Stimulated activated CD8-positive, alpha-beta memory T cell treated with anti-CD3 and anti-CD28 coated beads, Interleukin-7, amount 100 ng/mL, for 1 hour (primary cell): ENCODE measurements at places on chromosomes 12 and 14.
A peak's percentile ranks its signal among the peaks of the same experiment; 100 is the strongest.

DNA sequence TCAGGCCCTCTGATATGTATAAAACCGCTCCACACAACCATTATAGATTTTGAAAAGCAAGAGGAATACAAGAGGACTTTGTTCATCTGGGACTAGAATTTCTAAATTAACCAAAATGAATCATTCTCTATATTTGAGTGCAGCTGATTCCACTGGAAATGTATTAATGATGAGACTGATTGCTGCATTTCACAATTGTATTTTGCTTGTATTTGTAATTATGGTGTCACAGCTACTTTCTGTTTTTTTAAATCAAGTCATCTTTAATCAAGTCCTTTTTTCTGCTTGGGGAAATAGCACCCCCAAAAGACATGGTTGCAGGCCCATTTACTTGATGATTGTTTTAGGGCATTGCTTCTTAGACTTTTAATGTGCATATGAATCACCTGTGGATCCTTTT is 162.4 kb downstream of the KICS2 start:
- no peak for DNase-seq

GRCh38 chr14:53140585-53140984 is 12.5 kb downstream of the DDHD1 start:
- no peak for DNase-seq

DNA sequence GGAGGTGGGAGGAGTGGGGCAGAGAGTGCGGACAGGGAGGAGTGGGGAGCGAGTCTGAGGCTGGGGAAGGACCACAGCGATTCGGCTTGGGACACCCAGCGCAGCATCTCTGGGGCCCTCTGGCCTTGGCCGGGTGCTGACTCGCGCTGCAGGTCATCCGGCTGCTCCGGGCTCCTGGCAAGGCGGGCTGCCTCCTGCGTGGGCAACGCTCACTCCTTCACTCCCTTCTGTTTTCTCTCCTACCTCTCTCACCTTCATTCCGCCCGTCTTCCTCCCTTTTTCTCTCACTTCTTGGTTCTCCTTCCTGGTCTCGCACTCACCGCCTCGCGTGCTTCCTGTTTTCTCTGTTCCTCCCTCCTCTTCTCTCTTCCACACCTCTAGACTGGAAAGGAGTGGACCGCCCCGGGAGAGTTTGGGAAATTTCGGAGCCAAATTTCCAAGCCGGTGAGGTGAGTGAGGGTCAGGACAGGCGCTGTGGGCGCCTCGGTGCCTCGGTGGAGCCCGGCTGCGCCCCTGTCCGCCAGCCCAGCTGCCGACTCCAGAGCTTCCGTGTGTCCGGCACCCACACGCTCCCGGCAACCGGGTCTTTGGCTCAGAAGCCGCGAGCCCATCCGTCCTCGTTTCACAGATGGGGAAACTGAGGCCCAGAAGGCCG is 86.7 kb downstream of the B4GALNT3 start:
- no peak for DNase-seq

GRCh38 chr14:72546344-72547016 is 347.4 kb downstream of the DPF3 start:
- DNase-seq, result no peak

GRCh38 chr14:104072586-104072985 is 12.9 kb upstream of the ASPG start:
- DNase-seq, result no peak

DNA sequence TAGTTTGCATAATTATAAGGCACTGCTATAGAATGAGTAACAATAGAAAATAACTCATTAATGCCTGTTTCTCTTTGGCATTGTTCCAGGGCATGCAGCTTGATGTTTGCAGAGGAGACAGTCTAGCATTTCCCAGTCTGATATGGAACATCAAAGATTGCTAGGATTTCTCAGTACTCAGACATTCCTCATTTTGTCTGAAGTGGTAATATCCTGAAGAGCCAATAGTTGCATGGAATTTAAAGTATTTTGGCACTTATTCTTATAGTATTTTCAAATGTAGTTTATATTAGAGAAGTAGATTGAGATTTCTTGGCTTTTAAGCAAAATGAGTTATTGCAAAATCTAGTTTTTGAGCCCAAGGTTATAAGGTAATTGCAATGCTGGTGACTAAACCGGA is 337.3 kb upstream of the E2F7 start:
- DNase-seq, result no peak

GRCh38 chr14:50001999-50002925 is 109.4 kb downstream of the ARF6 start:
- peak; percentile 43 for DNase-seq

DNA sequence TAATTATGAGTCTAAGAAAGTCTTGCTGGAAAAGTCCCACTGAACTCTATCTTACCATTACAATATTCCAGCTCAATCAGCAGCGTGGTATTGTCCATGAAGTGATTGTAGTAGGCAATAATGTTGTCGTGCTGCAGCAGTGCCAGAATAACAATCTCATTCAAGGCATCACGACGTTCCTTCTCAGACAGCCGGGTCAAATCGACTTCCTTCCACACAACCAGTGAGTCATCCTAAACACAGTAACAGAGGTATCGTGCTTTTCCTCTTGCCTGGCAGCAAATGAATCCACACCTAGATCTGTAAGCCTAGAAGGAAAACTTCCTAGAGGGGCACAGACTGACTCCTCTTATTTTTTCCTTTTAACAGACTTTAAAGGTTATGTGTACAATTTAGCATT is 2.9 kb downstream of the NEK9 start:
- no peak for DNase-seq

DNA sequence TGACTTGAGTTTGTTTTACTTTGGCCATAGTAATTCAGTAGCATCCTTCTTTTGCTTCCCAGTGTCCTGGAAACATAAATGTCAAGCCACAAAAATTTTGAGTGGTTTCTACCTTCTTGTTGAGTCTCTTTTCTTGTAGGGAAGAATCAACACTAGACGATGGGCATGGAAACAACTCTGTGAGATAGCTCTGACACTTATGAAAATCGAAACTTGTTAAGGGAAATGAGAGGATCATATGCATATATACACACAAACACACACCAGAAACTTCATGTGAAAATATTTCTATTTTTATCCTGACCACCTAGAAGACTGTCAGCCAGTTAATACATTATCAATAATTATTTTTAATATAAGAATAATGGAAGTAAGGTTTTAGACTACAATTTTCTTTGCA is 1247.3 kb upstream of the FLRT2 start:
- no peak for DNase-seq

DNA sequence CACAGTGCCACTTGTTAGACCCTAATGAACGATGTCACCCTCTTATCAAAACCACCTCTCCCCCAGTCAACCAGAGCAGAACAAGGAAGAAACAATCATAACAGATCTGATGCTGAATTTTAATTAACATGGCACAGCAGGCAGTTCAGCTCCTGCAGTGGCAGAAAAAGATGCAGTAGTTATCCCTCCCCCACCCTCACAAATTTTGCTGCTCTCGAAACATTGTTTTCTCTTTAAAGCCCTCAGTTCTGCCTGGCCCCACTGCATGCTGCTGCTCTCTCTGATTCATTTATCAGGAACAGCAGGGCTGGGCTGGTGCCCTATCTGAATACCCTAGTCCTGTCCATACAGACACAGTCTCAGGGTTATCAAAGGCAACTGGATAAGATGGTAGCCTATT is 12.2 kb downstream of the CCDC175 start:
- DNase-seq, result no peak

DNA sequence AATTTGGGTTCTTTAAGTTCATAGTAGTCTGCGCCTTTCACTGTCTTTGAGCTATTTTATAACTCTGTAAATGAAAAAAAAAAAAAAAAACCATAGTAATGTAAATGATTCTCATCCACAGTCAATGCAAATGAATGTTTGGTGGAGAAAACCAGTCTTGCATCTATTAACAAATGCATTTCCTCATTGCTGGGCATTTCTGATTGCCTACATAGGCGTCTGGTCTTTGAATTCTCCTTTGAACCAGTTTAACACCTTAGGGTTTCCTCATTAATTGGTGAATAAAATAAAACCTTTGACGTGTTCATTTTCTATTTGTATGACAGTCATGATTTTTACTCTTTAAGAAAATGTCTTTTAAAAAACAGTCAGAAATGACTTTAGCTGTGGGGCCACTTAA is 114.8 kb downstream of the C12orf75 start:
- no peak for DNase-seq

DNA sequence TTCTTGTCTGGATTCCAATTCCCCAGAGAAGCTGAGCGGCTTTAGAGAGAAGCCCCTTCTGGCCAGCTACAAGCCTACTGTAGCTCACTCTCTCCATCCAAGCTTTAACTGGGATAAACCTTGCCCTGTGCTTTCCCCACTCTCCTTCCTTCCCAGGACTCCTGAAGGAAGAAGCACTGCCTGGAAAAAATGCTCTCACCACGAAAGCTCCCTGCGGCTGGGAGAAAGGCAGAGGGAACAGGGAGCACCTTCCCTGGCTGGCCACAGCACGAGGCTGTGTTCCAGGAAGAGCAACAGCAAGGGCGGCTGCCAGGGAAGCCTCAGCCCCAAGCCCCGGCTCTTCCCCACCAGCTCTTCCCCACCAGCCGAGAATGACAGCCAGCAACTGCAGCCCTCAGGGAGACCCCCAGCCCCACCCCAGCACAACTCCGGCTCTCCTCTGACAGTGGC is 40.8 kb upstream of the PNMA1 start:
- no peak for DNase-seq
